Activated naive CD8-positive, alpha-beta T cell treated with anti-CD3 and anti-CD28 coated beads for 36 hours (primary cell): ENCODE measurements at places on chromosomes 4 and X.

DNA sequence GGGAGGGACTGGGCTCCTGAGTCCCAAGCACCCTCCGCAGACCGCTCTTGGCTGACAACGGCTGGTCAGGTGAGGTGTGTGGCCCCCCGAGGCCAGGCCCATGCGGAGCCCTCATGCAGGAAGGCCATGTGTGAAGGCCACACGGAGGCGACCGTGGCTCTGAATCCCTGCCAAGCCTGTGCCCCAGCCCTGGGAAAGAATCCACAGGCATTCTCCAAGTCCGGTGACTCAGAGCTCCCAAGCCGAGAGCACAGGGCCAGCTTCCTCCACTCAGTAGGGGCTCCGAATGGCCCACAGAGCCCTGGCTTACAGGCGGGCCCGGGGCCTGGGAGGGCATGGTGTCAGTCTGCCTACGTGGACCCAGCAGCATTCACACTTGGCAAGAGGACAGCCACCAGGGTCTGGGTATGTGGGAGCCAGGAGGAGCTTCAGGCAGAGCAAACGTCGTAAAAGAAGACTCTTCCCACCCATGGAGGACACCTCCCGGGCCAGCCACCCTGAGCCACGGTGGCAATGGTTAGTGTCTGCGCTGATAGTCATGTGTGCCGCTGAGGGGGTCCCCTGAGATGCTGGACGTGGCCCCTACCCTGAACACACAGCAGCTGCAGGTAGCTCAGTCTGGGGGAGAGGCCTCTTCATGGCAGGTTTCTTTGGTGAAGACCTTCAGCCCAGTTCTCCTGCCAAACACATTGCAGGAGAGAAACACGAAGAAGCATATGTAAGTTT is 105.7 kb downstream of the PSAPL1 start:
- DNase-seq, result no peak

GRCh38 chrX:153648358-153649177 is 1.6 kb downstream of the DUSP9 start:
- no peak for DNase-seq

- no peak for DNase-seq
Measured at GRCh38 chr4:138392751-138393308, 150.7 kb upstream of the SLC7A11 start.

GRCh38 chr4:44861756-44862155 is 135.4 kb upstream of the GNPDA2 start:
- no peak for DNase-seq

DNA sequence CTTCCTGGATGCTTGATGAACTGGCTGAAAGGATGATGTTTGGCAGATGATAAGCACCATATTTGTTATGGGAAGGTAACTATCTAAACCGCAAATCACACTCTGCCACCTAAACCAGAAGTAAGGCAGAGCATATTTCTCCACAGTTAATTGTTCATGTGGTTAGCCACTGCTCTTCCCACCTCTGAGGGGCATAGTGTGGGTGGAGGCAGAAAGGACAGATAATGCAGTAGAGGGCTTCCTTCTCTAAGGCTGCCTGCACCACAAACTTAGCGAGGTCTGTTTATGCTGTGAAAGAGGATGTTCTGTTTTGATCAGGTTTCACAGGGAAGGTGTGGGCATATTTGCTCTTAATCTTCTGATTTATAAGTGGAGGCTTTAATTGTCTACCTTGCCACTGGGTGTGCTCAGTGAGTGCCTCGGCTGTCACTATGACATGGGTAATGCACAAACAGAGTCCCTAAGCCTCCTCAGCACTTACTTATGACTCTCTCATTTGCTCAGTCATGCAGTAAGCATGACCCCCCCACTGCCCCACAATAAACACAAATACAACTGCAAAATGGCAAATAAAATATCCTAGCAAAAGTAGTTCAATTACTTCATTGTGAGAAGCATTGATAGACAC is 401.0 kb downstream of the TMA16 start:
- DNase-seq, result no peak

- no peak for DNase-seq
Measured at GRCh38 chr4:93396272-93396671, 432.3 kb upstream of the ATOH1 start.

DNA sequence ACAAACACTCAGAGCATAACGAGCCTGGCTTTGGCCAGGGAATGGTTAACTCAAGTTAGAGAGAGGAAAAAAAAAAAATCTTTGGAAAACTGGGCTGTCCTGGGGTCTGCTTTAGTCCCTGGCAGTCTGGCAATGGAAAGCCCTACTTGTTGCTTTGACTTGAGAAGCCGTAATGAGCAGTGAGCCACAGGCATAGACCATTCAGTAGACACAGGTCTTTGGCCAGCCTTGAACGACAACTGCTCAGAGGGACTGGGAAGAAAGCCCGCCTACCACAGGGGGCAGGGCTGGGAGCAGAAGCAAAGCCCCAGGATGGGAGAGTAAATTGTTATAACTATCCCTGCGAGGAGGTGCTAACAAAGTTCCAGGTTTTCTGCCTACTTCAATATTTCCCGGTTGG is 25.9 kb downstream of the SLC25A43 start:
- DNase-seq, result no peak

- no peak for DNase-seq
Measured at GRCh38 chr4:26911254-26911653, 50.6 kb downstream of the STIM2 start.

DNA sequence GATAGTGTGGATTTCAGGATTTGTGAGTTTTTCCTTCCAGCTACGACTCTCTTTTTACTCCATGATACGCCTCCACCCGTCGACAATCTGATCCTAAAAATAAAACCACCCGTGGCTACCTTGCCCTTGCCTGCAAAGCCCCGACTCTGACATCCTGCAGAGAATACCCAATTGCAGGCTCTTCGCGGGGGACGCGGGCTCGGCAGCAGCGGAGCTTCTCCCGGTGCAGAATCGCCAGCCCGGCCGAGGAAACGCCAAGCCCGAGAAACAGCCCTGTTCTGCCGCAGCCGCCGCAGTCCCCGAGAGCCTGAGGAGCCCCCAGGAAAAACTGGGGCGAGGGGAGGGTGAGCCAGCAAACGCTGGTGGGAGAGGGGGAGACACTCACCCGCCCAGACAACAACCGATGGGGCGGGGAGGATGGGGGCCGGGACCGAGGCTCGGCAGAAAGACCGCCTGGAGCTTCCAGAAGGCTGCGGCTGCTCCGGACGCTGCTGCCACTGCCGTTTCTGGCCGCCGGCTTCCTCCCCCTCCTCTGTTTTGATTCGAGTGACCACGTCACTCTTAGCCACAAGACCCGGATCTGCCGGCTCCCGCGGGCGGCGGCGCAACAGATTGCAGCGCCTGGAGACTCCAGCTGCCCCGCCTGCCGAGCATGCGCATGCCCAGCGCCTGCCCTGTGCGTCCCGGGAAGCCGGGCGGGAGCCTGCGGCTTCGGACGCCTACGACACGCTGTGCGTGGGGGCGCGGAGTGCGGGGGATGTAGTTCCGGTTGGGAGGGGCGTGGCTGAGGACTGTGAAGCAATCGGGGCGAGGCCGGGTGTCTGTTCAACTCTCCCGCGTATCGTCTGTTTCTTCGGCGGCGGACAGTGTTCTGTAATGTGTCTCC is at the start of gene SMIM14:
Gene SMIM14 (minus strand): TSS at position 512 of the 886 bp plus-strand sequence. CDS start 33,720 bp downstream, outside the sequence.
- DNase-seq, result peak; percentile 90

- DNase-seq, result no peak
Measured at GRCh38 chrX:54012830-54013500, 31.3 kb downstream of the PHF8 start.

DNA sequence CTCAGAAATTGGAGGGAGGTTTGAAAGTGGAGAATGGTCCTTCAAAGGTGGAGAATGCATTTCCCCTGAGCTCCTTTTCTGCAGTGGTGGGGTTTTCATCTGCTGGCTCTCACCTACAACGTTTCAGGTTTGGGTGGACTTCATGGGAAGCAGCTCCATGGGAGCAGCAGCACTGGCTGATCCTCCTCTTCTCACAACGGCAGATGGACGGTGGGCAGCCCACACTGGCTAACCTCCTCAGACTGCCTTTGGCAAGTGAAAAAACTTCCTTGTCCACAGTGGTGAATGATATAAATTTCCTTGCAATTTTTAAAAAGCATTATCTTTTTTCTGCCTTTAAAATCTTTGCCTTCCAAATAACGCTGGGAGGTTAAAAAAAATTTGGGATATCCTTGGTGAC is 93.5 kb downstream of the ZNF827 start:
- no peak for DNase-seq

DNA sequence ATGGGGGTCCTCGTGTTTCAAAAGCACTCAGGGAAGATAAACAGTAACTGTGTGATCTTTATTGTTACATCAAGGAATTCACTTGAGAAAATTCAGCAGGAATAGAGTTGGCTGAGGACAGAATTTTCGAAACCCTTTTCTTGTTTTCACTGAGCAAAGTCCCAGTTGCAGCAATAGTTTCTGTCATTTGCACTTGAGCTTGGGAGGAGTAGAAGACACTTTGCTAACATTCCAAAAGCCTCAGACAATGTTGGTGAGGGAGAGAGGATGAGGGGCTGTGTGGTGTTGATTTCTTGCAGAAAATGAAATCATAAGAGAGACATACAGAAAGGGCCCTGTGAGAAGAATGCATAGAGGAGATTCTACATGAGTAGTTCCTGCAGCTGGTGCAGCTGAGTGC is 151.9 kb upstream of the DIPK2B start:
- DNase-seq, result no peak

GRCh38 chr4:98338761-98339438 is 77.7 kb downstream of the RAP1GDS1 start:
- DNase-seq, result no peak

- no peak for DNase-seq
Measured at GRCh38 chr4:1451752-1452122, 45.5 kb upstream of the NKX1-1 start.

DNA sequence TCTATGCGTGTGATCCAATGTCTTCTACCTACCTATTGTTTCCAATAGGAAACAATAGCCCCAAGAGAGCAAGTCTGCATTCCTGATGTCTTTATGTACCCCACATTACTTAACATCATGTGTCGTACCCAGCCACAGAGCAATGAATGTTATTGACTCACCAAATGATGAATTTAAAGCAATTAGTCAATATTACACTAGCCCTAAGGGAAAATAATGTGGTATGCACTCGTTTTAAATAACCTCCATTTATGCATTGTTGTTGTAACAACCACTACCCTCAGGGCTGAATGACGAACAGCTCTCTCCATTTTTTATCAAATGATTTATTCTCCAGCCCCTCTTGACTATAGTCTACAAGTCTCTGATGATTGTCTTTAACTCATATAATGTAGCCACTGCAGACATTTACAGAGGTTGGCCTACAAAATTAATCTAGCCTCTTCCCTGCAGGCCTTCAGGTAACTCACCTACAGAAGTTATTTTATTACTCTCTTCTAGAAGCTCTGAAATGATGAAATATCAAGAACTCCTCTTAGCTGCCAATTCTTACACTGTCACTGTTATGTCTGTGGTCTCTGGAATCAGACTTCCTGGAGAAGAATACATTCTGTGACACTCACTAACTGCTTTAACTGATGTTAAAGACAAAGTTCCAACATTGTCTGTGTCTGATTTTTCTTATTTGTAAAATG is 601.7 kb upstream of the GRIA3 start:
- DNase-seq, result no peak

DNA sequence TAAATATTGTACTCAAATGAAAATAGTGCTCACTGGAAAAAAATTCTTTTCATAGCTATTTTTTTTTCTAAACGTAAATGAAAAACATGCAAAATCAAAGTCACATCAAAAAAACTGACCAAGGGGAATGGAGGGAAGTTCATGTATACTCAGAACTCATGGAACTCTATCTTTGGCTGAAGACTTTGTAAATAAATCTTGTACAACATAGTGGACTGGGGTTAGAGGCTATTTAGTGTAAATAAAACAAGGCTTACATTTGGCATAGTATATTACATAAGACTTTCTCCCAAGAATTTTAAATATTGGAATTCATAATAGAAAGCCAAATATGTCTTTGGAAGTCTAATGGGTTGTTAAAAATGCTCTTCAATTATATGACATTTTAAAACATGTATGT is 59.8 kb upstream of the PDE5A start:
- no peak for DNase-seq

DNA sequence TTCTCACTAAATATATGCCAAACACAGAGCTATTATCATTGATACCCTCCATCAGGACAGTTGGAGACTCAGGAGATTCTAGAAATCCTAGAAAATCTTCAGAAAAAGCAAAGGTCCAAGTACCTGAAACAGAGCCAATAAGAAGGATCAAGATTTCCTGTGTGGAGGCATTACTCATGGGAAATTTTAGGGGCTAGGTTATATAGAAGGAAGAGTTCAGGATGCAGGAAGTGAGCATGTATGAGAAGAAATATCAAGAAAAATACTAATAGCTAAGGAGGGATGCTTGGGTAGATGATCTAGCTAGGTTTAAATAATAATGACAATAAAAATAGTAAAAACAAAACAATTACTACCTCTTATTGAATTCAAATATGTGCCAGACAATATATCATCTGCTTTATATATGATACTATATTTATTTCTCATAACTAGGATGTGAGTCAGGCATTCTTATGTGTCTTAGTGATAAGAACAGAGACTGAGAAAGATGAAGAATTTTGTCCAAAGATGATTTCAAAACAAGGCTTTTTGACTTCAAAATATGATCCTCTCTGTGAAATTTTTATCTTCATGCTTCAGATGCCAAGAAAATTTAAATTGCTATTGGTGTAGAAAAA is 66.4 kb upstream of the HHIP start:
- DNase-seq, result no peak

DNA sequence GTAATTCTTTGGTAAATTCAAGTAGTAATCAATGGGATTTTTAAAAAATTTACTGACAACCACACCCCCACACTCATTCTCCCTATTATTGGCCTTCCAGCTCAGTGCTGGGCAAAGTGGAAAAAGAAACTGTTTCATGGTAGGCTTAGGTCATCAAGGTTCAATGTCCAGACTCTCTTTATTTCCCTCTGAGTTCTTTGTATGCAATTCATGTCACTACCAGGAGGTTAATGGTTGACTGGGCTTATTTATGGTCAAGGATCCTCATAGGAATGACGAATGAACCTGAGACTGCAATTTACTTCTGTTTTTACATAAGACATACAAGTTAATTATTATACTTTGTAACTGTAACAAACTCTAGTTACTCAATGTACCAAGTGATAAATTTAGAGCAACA is 403.2 kb downstream of the KLHL13 start:
- no peak for DNase-seq

- DNase-seq, result no peak
Measured at GRCh38 chrX:109826954-109827708, 94.1 kb upstream of the ACSL4 start.
